ENCODE measurements at places on chromosomes 13 and 19.

DNA sequence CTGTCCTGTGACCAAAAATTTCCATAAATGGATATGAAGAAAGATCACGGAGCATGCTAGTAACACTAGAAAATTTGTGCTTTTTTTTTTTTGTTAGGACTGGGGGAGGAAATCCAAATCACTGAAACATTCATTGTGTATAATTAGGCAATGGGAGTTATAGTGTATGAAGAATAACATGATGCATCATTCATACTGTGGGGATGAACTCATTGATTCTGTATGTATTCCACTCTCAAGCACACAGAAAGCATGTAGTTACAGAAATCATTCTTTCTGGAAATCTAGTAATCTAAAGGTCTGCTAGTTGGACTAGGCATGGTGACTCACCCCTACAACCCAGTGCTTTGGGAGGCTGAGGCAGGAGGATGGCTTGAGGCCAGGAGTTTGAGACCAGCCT, 749.7 kb downstream of the DIAPH3 start:
- no peak for DNase-seq

DNA sequence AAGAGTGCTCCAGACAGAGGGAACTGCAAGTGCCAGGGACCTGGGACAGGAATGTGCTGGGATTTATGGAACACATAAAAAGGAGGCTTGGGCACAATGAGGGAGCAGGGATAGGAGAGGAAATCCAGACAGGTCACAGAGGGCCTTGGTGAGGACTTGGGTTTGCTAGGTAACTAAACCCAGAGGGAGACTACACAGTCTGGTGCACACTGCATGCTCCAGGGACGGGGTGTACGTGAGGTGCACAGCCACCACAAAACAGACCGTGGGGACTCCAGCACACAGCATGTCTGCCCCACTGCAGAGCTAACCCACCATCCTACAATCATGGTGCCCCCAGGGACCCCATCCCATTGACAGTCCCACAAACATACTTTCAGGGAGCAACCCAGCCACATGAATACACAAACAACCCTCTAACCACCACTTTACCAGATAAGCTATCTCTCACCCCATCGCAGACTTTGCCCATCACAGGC, 5.5 kb upstream of the ZFP36 start:
- DNase-seq, result no peak

DNA sequence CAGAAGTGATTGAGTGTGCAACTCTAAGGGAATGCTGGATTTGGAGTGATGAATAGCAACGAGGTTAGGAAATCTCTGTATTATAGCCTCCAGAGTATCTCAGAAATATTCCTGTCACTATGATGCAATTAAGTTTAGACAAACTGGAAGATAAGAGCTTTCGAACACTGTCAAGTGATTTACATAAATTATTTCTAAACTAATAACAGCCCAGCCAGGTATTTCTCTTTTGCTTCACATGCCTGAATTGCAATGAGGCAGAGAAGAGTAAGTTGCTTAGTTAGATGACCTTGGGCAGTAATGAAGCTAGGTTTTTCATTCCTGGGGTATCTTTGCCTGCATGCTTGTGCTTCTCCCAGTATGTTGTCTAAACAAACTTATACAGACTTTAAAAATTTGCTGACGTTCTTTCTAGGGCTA, 134.5 kb downstream of the LMO7 start:
- DNase-seq, result no peak

DNA sequence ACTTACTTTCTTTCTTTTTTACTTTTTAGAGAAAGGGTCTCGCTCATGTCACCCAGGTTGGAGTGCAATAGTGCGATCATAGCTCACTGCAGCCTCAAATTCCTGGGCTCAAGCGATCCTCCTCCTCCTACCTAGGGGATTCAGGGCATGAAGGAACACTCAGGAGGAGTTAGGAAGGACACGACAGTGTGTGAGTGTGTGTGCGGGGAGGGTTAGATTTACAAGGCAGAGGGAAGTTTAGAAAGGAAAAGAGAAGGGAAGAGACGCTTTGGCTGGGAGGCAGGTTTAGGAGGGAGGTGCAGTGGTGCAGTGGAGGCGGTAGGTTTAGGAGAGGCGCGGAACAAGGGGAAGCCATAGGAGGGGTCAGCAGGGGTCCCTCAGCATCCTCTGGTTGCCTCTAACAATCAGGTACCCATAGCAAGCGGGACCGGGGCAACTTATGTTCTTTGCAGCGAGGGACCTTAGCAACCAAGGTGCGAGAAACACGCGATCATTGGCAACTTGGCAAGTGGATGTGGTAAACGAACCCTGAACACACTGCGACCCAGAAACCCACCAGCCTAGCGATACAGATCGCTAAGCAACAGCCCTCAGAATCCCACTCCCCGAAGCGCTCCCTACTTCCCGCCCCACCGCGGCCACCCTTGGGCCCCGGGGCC, 501 bp downstream of the SIRT2 start:
- no peak for DNase-seq

- DNase-seq, result no peak
Measured at GRCh38 chr13:99310382-99311031, 3.3 kb upstream of the GPR183 start.

DNA sequence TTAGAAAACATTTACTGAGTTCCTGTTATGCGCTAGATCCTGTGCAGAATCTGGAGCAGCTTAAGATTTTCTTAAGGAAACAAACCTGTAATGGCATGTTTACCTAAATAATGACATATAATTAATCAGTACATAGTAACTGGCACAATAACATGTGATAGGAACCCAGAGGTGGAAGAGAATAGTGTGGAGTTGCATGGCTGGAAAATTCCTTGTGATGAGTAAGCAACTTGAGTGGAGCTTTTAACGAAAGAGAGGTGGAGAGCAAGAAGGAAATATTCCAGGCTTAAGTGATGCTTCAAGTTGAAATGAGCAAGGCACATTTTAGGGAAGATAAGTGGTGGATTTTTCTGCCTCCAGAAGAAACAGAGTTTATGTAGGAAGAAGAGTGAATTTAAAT, 9.2 kb upstream of the GPC5 start:
- no peak for DNase-seq

DNA sequence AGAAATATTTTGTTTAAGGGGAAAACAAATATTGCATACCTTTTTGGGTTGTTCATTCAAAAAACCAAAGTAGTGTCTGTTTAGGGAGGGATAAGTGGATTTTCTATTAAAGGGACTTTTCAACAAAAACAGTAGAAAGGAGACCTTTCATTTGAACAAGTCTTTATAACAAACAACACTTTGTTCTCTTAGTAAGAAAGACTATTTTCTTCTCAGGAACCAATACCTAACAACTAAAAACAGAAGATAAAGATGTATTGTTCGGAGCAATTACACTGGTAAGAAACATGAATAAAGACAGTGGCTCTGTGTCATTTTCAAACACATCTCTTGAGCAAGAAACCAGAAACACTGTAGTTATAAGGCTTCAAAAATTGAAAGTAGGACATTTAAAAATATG, 1610.1 kb upstream of the PCDH20 start:
- no peak for DNase-seq

- no peak for DNase-seq
Measured at GRCh38 chr19:1880611-1881392, 4.5 kb downstream of the ABHD17A start.

GRCh38 chr13:59103004-59103768, 1060.5 kb downstream of the DIAPH3 start:
- no peak for DNase-seq

DNA sequence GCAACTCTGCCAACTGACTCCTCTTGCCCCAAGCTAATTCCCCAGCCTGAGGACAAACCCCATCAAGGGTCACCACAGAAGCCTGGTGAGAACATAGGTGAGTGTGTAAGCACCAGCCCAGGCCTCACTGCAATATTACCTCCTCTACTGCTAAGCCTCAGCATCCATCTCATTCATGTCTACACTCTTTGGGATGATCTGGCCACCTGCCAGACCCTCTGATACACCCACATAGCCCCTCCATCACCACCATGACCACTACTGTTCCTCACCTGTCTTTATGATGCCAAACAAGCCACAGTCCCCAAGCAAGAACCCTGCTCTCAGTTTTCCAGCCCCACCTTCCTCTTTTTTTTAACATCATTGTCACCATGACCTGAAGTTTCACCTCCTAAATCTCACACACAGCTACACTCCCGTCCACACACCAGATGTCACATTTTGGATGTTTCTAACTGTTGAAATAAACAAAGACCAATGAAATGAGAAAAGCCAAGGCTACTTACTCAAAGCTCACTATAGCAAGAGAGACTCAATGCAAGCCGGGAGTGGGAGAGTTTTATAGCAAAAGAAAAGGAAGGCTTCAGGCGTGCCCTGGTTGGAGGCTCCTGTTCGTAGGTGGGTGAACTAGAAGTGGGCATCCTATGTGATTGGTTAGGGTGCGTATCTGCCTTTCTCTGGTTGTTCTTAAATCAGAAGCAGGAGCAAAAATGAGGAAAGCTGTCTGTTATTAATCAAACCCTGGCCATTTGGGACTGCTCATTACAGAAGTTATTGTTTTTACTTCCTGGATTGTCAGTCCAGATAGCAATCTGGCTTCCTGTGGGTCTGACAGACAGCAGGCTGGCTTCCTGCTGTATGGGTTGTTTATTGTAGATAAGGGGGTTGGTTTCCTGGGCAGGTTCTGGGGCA, 2.0 kb downstream of the ZNF792 start:
- DNase-seq, result no peak

- no peak for DNase-seq
Measured at GRCh38 chr13:83211301-83211700, 671.0 kb downstream of the SLITRK1 start.

DNA sequence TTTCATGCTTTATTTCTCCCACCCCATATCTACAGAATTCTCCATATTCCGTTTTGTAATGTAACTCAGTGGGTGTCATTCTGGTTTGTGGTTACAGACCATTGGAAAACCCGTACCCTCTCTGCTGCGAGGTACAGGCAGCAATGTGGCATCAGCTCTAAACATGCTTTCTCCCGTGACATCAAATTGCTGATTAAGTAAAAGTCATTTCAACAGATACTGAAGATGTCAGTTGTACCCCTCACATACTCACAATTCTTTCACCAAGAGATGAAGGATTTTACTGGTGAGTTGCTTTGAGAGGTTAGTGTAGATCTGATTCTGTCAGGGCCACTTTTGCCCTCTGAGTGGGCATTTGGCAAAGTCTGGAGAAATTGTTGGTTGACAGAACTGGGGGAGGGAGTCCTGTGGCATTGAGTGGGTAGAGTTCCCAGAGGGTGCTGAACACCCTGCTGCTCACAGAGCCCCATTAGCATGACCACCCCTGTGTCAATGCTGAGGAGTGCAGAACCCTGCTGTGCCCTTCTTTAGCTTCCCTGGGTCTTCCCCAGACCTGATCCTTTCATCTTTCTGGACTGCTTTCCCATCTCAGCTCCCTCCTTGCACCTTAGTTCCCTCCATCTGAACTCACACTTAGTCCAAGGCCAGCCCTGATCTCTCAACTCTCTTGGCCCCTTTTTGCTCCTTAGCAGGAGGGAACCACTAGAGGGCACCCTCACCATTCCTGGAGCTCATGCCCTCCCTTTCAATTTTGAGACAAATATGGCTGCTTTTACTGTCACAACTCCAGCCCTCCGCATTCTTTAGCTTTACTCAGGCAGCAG, 39.9 kb upstream of the CEACAM8 start:
- peak; percentile 40 for DNase-seq

GRCh38 chr13:42320375-42320787, 48.4 kb downstream of the AKAP11 start:
- no peak for DNase-seq

DNA sequence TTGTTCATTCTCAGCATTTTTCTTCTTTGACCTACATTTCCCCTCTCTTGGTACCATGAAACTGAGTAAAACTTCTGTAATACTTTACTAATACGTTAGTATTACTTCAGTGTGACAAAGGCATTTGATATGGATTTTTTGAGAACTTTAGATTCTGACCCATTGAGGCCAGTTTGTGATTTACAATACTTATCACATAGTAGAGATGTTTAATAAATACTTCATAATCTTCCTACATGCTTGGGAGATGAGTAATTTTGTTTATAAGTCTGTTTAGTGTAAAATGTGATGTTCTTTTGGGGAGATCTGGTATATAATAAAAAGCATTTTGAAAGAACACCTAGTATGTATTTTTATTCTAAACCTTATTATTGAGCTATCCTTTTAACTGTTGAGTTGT, 29.7 kb downstream of the GTF2F2 start:
- DNase-seq, result no peak

- no peak for DNase-seq
Measured at GRCh38 chr19:41298348-41298964, 11.5 kb upstream of the CCDC97 start.

- DNase-seq, result no peak
Measured at GRCh38 chr13:113991676-113992179, 17.9 kb upstream of the C13orf46 start.

GRCh38 chr19:29547981-29548380, 22.2 kb downstream of the VSTM2B start:
- DNase-seq, result no peak

- peak; percentile 68 for DNase-seq
Measured at GRCh38 chr19:34482380-34483250, 1.1 kb downstream of the WTIP start.

DNA sequence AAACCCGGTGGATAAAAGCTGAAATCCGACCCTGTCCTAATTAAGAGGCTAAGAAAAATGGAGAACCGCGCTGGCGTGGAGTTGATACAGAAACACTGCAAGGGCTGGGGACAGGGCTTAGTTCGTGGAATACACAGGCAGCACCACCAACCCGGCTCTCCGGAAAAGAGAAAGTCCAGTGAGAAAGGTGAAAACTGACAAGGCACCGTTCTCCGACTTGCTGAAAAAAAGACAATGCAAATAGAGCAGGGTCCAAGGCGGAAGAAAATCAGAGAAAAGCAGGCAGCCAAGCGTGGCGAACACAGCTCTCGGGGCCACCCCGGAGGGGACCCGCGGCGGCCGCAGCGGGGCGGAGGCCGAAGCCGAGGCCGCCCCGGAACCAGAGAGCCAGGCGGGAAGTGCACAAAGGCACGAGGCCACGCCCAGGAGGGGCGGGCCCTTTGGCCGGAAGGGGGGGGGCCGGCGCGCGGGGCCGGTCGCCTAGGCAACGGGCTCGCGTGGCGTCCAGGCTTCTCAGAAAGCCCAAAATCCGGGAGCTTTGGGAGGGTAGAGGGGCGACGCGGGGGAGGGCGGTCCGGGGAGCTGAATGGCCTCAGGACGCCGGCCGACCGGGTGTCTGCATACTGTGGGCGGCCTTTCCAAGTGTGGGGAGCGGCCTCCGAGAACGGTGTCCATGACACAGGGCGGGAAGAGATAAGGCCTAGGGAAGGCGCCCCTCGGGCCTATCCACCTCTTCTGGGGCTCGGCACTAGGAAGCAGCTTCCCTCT, 1.2 kb upstream of the ING1 start:
- DNase-seq, result peak; percentile 47

DNA sequence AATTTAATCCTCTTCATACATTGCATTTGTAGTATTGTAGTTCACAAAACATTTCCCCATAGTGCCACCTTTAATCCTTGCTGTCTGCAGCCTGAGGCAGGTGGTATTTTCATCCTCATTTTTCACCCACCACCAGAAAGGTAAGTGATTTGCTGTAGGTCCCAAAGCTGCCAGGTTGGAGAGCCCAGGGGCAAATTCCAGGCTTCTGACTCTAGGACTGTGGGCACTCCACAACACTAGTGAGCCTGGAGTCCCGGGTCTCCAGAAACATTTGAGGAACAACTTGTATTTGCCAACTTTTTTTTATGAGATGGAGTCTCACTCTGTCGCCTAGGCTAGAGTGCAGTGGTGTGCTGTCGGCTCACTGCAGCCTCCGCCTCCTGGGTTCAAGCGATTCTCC, 6.2 kb downstream of the ILF3 start:
- DNase-seq, result no peak

Data from HuH-7.5 (cell line).